ENCODE measurements at places on chromosomes 3 and 15.

DNA sequence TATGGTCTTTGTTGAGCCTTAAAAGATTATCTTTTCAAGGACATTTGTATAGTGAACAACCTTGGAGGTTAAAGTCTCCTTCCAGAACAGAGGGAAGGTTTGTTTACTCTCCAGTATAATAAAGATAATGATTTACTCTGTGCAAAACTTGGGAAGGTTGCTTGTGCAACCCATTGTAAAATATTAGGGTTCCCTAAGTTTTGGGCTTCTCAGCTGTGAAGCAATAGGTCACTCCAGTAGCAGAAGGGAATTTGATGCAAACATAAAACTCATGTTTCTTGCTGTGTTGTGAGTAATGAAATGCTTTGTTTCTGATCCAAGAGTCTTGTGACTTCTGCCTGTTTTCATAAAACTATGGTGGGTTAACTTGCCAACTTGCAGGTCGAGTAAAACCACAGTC lies 177.5 kb downstream of the SUCNR1 start:
- no peak for DNase-seq

GRCh38 chr3:116470605-116471197 lies 25.4 kb upstream of the LSAMP start:
- no peak for DNase-seq

DNA sequence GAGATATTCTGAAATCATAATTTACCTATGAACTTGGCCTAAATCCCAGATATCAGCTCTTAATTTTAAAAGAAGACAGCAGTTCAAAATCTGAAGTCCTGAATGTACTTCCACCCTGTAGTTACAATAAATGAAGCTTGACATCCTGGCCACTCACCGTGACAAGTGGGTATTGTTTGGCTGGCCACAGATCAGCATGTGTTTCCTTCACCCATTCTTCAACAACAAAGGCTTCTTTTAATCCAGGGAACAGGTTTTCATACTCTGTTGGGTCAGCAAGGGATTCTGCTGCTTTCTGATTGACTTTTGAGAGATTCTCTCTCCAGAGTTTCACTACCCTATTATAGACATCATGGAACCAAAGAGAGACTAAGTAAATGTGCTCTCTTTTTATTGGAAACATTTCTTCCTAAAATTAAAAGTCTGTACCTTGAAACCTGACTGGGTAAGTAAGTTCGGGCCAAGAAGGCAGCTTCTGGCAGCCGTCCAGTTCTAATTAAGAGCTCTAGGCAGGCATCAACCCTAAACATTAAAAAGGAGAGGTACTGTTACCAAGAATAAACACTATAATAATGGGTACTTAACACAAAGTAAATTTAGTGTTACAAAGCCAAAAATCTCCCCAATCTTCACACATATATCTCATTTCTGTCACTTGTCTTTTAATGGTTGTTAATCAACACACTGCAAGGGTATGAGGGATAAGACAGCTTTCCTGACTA lies 15.2 kb downstream of the MRPS22 start:
- peak; percentile 43 for DNase-seq

DNA sequence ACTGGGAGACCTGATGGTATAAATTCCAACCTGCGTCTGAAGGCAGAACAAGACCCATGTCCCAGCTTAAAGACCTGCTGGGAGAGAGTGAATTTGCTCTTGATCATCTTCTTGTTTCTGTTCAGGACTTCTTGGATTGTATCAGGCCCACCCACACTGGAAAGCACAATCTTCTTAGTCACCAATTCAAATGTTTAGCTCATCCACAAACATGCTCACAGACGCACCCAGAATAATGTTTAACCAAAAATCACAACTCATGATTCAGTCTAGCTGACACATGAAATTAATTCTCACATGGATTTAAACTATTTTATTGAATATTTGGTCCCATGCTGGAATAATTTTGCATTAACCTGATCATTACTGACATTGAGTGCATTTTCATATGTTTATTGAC lies 37.8 kb upstream of the GOLGA6L2 start:
- no peak for DNase-seq

DNA sequence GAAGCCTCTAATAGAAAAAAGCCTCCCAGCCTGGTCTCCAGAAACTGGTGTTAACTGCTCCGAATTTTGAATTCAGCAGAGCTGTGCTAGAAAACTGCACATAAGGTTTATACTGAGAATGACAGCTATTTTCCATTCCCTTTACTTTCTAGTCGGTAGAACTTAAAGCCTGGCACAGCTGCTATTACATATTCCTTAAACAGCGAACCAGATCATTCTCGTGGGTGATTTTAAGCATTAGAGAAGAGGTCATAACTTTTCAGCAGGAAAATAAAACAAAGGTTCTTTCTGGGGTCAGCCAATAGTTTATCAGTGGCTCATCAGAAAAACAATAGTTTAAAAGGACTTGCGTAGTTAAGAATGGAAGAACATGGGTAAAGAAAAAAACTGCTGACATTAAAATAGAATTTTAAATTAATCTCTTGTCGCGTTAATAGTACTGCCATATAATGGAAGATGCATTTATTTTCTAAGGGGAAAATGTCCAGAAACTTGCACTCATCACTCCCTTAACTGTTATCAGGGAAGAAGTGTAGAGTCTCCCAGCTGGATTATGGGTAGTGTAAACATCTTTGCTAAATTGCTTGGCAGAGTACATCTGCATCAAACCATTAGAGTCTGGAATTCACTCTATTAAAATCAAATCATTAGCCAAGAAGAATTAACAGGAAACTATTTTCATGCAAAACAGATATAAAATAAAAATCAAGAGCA lies 7.9 kb downstream of the VGLL4 start:
- no peak for DNase-seq

Measured in D341Med (cell line).